CD4-positive, alpha-beta T cell treated with Interleukin-21 for 1 hour (primary cell): ENCODE measurements at places on chromosomes 16 and 17.
A peak's percentile ranks its signal among the peaks of the same experiment; 100 is the strongest.

DNA sequence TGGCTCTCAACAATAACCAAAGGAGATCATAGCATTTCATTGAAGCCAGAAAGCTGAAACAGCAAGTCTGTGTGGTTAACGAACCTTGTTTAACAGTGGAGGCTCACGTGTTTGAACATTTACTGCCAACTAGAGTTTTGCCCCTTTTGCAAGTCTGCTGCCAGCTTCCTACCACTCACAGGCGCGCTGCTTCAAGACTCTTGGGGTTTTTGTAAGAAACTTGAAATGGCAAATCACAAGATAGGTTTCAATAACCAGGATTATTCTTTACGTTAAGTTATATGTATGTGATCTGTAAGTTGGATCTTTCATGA, 1.2 kb downstream of the SNTB2 start:
- DNase-seq: no peak

- peak; percentile 8 for DNase-seq
Measured at GRCh38 chr16:31712064-31712540, 161.5 kb upstream of the ZNF267 start.

DNA sequence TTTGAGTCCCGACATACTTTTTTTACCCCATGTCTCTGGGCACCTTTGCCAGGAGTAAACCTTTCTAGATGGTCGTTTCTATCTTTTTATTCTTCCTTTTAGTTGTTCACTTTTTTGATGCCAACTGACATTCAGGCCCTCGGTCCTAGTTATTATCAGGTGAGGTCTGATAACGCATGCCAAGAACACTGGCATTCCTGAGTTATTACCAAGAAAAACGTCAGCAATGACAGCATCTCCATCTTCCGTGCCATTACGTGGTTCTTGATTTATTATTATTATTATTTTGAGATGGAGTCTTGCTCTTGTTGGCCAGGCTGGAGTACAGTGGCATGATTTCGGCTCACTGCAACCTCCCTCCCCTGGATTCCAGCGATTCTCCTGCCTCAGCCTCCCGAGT, 21.4 kb downstream of the HASPIN start:
- DNase-seq: no peak

- DNase-seq: no peak
Measured at GRCh38 chr17:72152387-72152929, 31.6 kb downstream of the SOX9 start.

- no peak for DNase-seq
Measured at GRCh38 chr16:51306116-51306515, 155.0 kb upstream of the SALL1 start.

DNA sequence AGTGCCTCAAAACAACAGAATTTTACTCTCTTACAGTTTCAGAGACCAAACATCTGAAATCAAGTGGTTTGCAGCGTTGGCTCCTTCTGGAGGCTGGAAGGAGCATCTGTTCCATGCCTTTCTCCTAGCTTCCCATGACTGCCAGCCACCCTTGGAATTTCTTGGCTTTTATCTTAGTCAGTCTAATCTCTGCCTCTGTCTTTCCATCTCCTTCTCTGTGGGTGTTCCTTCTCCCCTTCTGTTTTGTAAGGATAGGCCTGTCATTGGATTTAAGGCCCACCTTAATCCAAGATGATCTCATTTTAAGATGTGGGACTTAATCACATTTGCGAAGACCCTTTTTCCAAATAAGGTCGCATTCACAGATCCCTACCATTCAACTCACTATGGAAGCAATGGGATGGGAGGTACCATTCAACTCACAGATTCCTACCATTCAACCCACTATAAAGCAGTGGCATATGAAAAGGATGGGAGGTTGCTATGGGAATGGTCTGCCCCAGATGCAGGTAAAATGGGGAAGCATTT, 321.8 kb downstream of the WWOX start:
- DNase-seq: no peak

DNA sequence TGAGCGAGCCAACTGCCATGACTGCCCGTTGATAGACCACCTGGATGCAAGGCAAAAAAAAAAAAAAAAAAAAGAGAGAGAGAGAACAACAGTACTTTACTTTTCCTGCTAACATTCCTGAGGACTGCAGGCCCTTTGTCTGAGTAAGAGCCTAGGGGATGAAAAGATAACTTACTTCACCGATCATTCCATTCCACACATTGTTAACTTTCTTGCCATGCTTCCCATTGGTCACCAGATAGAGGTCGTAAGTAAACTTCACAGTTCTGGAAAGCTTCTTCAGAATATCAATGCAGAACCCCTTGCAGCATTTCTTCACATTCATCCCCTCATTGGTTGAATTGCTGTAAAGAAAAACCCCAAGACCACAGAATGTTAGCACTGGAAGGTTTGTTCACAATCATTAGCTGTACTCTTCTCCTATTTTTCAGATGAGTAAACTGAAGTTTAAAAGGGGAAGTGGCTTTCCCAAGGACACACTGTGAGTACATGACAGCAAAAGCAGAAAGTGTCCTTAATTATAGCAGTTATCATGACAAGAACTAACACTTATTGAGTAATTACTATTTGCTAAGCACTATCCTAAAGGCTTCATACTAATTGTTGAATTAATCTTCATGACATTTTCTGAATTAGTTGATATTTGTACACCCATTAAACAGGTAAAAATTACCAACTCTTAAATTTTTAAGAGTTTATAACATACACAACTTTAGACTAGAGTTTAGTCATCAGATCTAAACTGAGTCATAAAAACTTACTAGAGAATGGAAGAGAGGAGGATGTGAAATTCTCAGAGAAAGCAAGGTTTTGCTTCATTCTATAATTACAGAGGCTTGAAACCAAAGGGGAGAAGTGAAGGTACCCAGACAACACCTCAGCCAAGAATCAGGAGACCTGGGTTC, 341.2 kb downstream of the GRIN2A start:
- no peak for DNase-seq

DNA sequence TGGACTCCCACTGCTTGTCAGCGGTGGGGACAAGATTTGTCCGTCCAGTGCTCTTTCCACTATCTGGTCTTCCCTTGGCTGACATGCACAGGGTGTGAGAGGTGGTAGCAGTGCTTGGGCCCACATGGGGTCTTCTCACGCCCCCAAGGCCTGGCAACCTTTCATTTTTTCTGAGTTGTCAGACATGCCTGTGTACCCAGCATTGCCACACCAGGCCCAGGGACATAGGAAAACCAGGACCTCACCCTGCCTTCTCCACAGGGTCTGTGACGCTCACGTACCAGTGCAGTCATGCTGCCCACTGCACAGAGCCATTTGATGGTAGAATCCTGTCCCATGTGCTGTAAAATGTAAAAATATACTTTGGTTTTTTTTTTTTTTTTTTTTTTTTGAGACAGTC, 57.8 kb downstream of the B9D1 start:
- no peak for DNase-seq

DNA sequence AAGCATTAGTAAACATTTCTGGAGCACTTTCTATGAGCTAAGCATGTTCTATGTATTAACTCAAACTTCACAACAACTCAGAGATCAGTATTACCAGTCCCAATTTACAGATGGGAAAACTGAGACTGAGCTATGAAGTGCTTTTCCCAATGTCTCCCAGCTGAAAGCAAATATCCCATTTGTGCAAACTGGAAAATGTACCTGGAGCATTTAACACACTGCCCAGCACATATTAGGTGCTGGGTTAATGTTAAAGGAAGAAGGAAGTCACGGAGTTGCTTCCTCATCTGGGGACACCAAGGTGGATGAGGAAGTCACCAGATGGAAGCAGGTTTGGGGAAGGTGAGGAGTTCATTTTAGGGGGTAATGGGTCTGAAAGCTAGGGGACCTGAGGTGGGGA, 66.1 kb downstream of the ABCC6 start:
- no peak for DNase-seq

GRCh38 chr17:51733166-51733565, 425.3 kb downstream of the CA10 start:
- DNase-seq: no peak

GRCh38 chr16:17474572-17474971, 3.8 kb upstream of the XYLT1 start:
- no peak for DNase-seq

DNA sequence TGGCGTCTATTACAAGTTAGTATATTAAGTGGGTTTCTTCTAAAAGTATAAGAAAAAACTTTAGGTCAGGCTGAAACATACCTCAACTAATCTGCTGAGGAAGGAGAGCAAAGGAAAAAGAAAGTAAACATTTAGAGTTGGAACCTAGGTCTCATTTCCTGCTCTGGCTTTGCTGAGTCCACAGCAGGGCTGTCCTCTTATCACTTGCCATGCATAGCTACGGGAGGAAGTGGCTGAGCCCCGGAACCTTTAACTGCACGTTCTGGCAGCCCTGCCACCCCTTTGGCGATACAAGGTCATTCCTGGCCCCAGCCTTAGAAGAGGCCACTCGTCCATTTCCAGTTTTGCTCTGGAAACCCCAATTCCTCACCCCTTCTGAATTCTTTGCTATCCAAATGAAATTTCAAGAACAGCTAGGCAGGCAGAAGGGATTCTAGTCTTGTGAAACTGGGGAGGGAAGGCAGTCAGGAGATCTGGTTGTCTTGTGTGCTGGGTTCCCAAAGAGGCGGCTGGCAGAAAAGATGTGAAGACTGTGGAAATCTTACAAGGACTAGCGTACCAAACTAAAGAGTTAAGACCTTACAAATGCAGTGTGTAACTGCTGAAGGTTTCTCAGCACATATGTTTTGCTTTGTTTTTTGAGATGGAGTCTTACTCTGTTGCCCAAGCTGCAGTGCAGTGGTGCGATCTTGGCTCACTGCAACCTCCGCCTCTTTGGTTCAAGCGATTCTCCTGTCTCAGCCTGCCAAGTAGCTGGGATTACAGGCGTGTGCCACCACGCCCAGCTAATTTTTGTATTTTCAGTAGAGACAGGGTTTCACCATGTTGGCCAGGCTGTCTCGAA, 19.1 kb downstream of the WIPI1 start:
- DNase-seq: peak; percentile 66

DNA sequence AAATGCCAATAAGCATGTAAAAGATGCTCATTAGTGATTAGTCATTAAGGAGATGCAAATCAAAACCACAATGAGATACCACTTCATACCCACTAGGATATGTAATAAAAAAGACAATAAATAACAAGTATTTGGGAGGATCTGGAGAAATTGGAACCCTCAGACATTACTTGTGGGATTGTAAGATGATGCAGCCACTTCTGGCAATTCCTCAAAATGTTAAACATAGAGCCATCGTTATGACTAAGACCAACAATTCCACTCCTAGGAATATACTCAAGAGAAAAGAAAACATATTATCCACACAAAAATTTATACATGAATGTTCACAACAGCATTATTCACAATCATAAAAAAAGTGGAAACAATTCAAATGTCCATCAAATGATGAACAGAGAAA, 336.2 kb upstream of the PMFBP1 start:
- DNase-seq: no peak

- no peak for DNase-seq
Measured at GRCh38 chr16:48452991-48453760, 68.0 kb upstream of the SIAH1 start.

GRCh38 chr17:74541176-74542111, 4.5 kb downstream of the CD300C start:
- DNase-seq: no peak

DNA sequence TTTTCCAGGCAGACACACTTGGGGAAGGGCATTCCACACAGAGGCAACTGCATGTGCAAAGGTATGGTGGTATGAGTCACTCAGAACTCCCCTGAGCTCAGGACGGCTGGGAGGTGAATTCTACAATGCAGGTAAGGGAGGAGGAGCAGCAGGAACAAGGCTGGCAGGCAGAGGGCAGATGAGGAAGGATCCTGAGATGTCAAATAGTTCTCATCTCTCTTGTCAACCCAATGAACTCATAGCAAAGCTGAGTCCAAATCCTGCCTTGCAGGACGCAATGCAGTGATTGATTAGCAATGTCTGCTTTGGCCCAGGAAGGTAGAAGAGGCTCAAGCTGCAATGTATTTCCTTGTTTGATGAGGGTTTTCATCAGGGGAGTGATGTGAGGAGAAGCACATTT, 243.5 kb downstream of the XYLT1 start:
- no peak for DNase-seq
